ENCODE measurements at places on chromosomes 7 and 10.

DNA sequence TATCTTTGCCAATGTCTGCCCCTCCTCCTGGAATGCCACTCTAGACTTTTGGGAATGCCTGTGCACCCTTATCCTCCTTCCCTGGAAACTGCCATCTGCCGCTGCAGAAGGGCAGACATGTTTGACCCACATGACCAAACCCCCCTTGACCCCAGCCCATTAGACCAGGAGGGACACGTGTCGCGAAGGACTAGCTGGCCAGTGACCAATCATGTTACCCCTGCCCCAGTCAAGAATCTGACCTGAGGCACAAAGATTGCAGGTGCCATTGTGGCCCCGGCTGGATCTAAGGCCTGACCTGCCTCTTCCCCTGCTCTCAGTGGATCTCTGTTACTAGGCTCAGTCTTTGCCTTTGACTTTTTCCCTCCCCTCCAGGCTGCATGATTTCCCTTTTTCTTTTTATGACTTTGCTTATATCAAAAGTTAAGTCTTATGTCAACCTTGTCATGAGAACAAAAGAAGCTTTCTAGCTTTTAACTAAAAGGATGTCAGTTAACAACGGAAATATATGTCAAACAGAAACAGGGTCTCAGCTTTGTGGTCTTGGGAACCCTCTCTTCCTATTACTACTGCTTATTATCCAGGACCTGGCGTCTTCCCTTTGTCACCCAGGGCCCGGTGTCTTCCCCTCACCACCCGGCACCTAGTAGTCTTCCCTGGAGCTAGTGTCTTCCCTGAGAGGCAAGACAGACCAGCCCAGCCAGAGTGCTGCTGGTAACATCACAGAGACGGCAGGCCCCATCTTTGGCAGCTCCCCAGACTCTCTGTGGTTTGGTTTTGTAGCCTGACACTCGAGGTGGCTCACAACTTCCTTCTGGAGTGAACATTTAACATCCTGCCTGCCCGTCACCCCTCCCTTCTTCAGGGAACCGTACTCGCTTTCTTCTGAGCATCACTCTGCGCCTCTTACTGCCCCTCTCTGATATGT lies 24.4 kb upstream of the PPIF start:
- DNase-seq, result peak; percentile 47

DNA sequence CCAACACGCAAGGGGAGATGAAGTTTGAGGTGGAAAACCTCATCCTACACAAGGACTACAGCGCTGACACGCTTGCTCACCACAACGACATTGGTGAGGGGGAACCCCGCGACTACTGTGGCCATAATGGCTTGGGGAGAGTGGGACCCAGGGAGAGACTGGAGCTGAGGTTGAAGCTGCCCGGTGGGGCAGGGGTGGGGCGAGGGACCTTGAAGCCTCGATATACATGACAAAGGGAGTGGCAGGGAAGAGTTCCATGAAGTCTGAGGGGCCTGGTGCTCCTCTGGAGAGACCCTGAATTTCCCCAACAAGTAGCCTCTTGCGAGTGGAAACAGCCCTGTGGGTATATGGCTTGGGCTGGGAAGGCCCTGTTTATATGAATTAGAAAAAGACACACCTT lies 3.1 kb downstream of the PLAU start:
- no peak for DNase-seq

DNA sequence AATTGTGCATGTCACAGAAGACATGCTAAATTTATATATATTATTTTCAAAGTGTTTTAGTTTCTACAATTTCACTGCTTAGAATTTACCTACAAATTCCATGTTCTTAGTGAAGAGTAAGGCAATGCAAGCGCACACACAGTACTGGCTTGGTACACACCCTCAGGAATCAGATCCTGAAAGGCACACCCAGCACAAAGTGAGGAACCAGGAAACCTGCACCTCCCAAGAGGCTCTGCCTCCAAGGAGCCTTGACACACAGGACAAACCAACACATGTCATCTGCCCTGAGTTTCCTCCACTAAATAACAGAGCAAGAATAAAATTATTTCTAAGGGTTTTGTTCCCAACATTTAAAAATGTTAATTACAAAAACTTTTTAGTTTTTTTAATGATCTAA lies 156.2 kb downstream of the PARD3 start:
- DNase-seq, result no peak

DNA sequence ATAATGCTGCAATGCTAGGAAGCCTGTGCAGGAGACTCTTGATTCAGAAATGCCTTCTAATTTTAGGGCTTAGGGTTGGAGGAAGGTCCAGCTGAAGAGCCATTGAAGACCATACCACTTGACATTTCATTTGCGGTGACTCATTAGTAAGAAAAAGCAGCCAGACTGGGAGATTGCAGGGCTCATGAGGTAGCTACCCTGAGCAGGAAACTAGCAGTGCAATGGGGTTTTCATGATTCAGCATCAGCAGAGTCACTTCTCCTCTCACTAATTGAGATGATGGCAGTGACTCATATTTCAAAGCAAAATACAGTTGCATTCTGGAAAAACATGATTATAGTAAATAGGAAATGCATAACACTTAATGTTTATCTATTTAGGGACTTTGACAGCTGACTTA lies 434.1 kb downstream of the DNAJB9 start:
- no peak for DNase-seq

- DNase-seq, result no peak
These were observed 17.2 kb upstream of the CALN1 start for GRCh38 chr7:72429316-72429715.

GRCh38 chr7:51321961-51322515 lies 5.4 kb upstream of the COBL start:
- DNase-seq, result no peak

- DNase-seq, result no peak
These were observed 471.7 kb upstream of the GALNT17 start for GRCh38 chr7:70660154-70660818.

DNA sequence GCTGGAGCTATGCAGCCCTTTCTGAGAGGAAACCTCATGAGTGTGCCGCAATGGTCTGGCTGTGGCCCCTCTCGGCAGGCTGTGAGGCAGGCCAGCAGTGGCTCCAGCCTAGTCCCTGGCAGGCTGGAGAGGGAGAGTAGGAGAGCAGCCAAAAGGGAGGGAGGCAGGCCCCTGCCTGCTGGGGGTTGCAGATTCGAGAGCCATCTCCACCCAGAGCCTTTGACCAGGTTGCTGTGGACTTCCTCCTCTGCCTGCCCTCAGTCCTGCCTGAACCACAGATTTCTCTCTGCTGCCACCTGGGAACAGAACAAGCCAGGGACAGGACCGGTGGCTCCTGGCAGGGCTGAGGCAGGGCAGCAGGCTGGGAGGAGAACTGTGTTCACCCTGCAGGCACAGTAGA lies 13.9 kb downstream of the PAX2 start:
- no peak for DNase-seq

DNA sequence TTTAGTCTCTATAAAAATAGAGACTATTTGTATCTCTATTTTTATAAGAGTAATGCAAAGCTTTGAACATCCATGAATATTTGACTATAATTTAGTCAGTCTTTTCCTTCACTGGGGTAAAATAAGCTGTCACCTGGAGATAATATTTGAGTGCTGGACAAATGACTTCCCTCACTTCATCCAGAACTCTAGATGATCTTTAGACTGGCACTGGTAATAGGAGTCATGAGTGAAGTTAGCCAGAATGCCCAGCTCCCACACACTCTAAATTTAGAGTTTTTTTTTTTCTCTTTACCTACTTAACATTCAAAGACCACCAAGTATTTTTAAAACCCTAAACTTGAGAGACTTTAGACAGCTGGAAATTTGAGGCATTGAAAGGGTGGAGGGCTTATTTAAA lies 100.7 kb downstream of the LSMEM1 start:
- no peak for DNase-seq

GRCh38 chr10:33253411-33253810 lies 81.1 kb downstream of the NRP1 start:
- DNase-seq, result no peak

GRCh38 chr10:12490963-12491362 lies 141.6 kb downstream of the CAMK1D start:
- DNase-seq, result no peak

- DNase-seq, result no peak
These were observed 288.4 kb upstream of the LRRTM3 start for GRCh38 chr10:66637273-66638036.

GRCh38 chr10:78516236-78516635 lies 482.6 kb downstream of the RPS24 start:
- no peak for DNase-seq

DNA sequence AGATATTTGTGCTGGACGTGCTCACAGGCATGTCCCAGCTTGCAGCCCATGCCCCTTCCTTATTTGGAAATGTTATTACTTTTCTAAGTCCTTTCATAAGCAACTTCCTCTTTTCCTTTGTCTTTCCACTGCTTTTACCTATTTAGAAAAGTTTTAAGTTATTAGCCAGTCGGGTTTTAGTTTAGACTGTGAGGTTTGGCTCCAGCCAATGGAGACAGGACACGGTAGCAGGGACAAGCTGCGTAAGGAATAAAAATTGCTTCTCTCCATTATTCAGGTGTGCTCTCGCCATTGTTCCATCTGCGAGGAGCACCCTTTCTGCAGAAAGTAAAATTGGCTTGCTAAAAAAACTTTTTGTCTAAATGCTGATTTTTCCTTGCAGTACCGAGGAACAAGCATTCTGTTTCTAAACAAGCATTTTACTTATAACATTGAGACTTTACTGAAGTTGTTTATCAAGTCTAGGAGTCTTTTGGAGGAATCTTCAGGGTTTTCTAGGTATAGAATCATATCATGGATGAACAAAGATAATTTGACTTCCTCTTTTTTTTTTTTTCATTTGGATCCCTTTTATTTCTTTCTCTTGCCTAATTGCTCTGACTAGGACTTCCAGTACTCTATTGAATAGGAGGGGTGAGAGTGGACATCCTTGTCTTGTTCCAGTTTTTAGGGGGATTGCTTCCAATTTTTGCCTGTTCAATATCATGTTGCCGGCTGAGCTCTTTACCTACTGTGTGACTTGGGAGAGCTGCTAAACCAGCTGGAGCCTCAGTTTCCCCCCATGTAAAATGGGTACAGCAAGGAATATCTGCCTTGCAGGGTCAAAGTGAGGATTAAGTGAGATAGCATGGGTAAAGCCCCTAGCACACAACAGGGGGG lies 63.8 kb downstream of the ALOX5 start:
- no peak for DNase-seq

GRCh38 chr7:50185208-50185607 lies 92.2 kb upstream of the ZPBP start:
- DNase-seq, result no peak

DNA sequence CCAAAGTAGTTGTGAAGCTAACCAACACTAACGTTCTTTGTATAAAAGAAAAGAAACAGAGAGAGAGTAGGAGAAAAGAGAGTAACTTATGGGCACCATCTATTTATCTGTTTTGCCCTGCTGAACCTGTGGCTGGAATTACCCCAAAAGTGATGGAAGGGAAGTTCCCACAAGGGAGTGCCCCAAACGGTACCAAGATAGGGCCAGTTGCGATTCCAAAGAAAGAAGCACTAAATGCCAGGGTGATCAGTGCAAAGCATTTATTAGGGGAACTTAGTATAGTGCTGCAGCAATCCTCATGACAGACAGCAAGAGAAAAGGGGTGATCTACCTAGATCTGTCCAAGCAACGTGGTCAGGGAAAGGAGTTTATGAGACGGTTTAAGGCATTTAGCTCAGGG lies 190.2 kb downstream of the SORCS3 start:
- no peak for DNase-seq

- DNase-seq, result peak; percentile 34
These were observed 79.0 kb upstream of the ODAD2 start for GRCh38 chr10:28077889-28078288.

DNA sequence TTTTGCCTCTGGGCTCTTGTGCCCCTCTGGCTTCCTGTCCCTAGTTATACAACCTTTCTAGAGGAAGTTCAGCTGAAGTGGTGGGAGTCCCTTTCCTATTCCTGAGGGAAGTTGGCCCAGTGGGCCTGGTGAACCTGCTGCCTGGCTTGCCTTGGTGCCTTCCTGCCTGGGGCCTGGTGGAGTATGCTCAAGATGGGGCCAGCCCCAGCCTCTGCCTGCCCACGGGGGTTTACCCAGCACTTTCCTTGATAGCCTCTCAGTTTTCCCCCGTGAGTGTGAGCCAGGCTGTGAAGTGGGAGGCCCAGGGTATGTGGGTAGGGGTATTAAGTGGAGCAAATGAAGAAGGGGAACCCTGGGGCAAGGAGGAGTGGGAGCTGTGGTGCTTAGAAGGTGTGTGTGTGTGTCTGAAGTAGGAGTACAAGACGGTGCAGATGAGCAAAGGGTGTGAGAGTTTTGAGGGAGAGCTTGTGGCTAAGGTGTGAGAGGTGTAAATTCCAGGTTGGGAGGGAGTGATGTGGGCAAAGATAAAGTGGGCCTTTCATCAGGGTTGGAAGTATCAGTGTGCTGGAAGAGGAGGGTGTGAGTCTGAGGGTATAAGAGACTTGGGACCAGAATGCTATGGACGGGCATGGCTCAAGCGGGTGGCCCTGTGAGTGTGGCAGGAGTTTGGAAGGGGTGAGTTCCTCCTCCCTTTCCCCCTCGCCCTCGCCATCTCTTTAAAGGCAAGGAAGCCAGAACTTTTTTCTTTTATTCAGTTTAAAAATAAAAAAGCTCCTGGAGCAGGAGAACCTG lies 10.9 kb upstream of the PAX2 start:
- no peak for DNase-seq

DNA sequence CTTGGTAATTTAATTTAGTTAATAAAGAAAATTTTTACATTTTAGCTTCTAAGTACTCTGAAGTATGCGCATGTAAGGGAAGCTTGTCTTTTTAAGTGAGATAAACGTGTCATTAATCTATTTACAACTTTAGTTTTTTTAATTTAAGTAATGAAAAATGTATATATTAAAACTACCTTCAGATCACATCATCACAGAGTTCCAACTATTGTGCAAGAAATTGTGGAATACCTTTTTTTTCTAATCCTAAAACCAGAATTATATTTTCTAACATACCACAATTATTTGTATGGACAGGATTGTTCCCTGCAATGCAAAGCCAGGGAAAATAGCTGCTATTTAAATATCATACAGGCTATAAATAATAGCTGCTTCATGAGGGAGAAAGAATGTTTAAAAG lies 303.2 kb upstream of the KCND2 start:
- no peak for DNase-seq

- no peak for DNase-seq
These were observed 189.9 kb upstream of the PDE1C start for GRCh38 chr7:32259931-32260596.

- DNase-seq, result no peak
These were observed 28.5 kb downstream of the NAPEPLD start for GRCh38 chr7:103120362-103120761.

DNA sequence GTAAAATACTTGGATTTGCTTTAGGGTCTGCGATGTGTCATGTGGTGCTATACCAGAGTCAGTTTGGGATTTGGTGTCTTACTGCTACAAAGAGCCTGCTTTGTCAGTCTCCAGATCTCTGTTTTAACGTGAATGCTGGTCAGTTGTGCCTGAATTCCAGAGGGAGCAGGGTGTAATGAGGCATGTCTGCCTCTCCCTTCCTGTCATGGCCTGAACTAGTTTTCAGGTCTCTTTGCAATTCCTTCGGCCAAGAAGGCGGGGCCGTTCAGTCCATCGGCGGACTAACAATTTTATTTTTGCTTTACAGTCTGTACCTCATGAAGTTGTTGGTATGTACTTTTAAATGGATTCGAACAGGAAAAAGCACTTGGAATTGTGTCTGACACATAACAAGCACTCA lies 465.1 kb upstream of the ADARB2 start:
- DNase-seq, result no peak

- no peak for DNase-seq
These were observed 283.8 kb upstream of the PLXDC2 start for GRCh38 chr10:19532411-19532810.

GRCh38 chr7:88758381-88759229 lies 895 bp upstream of the ZNF804B start:
- DNase-seq, result no peak

Data from HTR-8/SVneo (cell line).